Muscle of arm (tissue), 14 donors: ENCODE measurements at places on chromosomes 3 and 15.

GRCh38 chr3:45549961-45550360, 44.6 kb upstream of the LIMD1 start:
- DNase-seq, result no peak

DNA sequence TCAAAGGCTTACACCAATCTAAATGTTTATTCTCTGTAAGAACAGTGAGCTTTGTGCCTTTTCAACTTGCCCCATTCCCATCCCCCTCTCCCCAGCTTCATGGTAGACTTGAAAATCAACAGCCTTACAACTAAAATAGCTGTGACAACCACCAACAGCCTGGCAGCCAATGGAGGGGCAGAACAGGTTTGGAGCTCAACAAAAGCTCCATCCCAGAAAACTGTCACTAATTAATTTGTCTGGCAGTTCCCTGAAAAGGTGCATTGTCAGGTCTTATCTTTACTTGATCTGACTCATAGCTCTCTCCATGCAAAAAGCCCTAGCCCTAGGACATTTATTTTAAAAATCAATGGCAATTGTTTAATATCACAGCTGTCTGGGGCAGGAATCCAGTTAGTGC, 22.6 kb downstream of the MTHFS start:
- no peak for DNase-seq

DNA sequence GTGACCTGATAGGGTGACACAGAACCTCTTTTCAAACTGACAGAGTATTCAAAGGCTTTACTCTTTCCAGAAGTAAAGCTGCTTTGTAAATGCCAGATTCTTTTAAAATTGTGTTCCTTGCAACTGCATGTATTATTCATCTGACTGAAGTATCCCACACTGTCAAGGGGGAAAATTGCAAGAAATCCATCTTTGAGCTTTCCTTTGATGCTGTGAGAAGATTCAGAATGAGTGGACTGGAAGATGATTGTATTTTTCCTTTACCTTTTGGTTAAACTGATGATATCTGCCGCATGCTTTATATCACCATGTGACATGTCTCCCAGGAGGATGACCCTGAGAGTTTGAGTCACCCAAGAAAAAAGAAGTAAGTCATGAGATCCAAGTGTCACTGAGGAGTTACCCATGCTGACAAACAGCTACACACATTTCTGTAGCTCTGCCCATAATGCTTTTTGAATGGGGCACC, 250.8 kb upstream of the CBLB start:
- no peak for DNase-seq

DNA sequence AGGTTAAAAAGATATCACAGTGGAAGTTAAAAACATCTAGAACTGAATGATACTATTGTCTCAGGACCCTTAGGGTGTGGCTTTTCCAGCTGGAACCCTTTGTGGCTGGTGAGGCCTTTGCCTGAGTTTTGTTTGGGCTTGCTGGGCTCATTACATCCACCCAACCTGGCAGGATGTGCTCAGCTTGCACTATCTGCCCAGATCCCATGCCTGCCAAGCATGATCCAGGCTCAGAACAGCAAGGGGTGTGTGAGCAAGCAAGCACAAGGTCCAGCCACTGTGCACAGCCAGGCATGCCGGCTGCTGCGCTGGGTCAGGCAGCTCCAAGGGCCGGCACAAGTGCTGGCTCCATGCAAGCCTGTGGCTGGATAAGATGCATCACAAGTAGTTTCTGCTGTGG, 512.7 kb upstream of the CDIN1 start:
- DNase-seq, result no peak

DNA sequence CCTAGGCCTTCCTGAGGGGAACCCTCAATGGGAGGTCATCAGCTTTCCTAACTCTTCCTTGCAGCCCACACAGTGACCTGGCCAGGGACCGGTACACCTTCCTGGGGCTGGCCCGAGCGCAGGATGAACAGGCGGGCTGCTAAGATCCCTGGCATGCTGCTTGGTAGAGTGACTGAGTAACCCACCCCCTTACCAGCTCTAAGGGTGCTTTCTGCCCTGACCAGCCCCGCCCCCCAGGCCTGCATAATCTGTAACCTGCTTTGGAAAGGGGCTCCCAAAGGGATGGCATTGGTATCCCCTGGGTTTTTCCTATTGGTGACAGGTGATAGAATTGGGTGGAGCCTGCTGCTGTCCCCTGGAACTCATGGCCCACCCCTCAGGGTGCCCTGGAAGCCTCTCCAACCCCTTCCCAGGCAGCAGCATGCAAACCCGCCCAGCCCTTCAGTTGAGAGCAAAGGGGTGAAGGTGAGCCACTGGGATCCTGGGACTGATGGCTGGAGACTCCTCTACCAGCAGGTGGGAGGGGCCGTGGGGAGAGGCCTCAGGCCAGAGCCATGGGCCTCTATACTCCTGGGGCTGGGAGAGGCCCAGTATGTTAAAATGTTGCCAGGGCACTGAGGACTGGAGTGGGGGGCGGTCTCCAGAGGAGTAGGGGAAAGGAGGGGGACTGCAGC, 11.1 kb upstream of the KIF7 start:
- no peak for DNase-seq

- DNase-seq, result no peak
Observed at GRCh38 chr3:184563561-184563925, 2.0 kb downstream of the EPHB3 start.

DNA sequence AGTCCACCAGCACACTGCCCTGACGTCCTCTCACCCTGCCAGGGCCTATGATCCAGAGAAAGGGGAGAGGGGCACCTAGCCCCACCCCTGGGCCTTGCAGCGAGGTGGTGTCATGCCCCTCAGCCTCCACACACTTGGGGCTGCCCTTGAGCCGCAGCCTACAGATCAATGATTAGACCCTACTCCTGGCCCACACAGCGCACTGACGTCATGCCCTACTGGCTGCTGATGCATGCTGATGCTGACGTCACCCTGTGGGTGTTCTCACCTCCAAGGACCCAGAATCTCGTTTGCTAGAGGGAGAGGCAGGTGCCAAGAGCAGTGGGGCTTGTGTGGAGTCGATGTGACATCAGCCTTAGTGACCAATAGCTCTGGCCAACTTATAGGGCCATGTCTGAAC, 18.0 kb downstream of the ARL14 start:
- DNase-seq, result no peak

DNA sequence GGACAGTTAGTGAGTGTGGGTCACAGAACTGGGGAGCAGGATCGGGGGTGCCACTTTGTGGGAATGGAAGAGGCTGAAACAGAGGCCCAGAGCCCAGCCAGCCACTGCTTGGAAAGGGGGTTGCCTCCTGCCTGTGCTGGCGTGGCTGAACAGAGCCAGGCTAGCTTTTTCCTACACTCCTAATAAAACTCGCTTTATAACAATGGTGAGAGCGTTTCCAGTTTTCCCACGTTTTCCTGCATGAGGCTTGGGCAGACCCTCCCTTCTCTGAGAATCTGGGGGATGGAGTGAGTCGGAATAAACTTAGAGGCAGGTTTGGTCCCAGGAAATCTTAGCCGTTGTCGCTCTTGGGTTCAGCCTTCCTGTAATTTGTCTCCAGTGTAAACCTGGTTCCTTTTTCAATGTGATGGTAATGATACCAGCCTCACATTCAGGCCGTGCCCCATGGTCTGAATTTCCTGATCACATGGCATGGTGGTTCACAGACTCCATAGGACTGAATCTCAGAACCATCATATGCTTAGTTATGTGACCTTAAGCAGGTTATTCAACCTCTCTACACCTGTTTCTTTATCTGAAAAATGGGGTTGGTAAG, 6.5 kb upstream of the FGD5 start:
- DNase-seq, result no peak

DNA sequence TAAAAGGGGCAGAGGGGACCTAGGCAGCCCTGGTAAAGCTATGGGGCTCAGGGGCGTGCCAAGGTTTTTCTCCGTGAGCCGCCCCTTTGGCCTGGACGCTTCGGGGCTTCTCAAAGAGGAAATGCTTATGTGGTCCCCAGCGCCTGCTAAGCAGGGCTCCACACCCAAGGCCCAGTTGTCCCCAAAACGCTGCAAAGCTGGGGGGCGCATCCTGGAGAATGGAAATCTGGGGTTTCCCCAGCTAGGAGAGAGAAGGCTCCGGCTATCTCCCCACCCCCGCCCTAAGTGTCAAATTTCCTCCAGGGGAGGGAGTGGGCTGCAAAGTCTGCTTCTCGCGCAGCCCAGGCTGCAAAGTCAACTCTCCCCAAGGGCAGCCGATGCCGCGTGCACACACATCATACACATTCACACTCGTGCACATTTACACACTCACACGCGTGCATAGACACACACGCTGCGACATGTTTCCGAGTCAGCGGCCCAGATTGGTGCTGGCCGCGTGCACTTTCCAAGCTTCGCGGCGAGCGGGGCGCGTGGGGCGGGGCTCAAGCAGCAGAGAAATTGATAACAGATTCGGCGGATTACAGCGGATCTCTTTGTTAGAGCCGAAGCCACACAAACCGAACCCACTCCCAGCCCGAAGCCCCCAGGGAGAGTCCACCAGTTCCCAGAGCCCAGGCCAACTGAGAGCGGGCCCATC, 4.5 kb downstream of the WNT5A start:
- peak; percentile 71 for DNase-seq

DNA sequence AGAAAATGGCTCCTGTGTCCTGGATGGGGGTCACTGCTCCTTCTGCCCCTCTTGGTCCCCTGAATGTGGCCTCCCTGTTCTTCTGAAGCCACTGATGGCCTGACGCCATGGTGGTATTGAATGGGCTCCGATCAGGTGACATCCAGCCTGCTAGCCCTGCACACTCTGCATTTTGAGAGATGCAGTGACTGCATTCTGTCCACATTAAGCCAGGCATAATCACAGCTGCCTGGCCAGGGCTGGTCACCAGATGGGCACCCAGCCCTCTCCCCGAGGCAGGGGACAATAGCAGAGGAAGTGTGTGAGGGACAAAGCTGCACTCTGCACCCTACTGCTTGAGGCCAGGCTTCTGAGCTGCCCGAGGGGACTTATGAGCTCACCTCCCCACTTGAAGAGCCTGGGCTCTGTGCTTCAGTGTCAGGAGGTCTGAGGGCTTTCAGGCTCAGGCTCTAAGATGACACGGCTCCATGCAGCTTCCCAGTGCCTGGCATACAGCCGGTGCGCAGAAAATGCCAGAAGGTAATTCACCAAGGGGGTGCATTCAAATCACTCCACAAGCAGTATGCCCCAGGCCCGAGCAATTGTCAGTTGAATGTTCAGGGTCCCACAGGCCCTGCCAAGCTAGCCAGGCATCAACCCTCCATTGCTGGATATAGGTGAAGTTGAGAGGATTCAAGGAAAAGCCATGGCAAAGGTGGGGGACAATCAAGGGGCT, 56.8 kb downstream of the WNT7A start:
- DNase-seq, result no peak

- no peak for DNase-seq
Observed at GRCh38 chr15:44536302-44536961, 515 bp upstream of the EIF3J start.

DNA sequence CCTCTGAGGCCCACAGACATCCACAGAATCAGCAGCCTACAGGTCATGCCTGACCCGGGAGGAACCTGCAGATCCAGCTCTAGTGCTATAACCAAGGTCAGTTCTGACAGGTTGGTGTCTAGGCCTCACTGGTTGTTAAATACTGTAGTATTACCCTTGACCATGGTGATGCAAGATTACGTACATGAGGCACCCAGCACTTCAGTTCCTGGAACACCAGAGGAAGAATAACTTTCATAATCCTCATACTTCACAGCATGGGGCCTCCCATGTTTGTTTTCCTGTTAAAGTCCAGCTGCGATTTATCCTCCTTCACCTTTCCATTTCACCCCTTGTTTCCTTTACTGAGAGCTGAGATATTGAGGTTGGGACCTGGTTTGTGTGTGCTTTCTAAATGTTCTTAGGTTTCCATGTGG, 34.4 kb upstream of the GLCE start:
- DNase-seq, result no peak

DNA sequence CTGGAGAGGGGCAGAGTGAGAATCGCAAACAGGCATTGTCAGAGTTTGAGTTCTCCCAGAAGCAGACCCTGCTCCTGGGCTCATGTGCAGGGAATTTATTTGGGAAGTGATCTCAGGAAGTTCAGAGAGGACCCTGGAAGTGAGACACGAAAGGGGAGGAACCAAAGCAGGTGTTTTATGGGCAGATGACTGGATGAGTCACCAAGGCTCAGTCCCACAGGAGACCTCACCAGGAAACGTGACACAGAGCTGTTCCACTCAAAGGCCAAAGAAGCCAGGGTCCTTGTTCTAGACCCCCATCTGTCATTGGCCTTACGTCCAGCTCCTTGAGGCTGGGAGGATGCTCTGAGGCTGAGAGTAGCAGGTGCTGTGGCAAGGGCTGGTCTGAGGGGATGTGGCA, 43.4 kb upstream of the SEC22A start:
- no peak for DNase-seq

GRCh38 chr3:141452045-141452444, 34.8 kb upstream of the RASA2 start:
- DNase-seq, result peak; percentile 43

- no peak for DNase-seq
Observed at GRCh38 chr3:8990266-8991215, 27.3 kb upstream of the RAD18 start.

GRCh38 chr15:60901647-60902046, 327.5 kb downstream of the RORA start:
- DNase-seq, result no peak

GRCh38 chr3:12782172-12782815, 14.2 kb upstream of the CAND2 start:
- no peak for DNase-seq

- no peak for DNase-seq
Observed at GRCh38 chr3:150346981-150347863, 60.9 kb upstream of the TSC22D2 start.

- DNase-seq, result no peak
Observed at GRCh38 chr3:15755780-15756179, 42.0 kb downstream of the ANKRD28 start.

DNA sequence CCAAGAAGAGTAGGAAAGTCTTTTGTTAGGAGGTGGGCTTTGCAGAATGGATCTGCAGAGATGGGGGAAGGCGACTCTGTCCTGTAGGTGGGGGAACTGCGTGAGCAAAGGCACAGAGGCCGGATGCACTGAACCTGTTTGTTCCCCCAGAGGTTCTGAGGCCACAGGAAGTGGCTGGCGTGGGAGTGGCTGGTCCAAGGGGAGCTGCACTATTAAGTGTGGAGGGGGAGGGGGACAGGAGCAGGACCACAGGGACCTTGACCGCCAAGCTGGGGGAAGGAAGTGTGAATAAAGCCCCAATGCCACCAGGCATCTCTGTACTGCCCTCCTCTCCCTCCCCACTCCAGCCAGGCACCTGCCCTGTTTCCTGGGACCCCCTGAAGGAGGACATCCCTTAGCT, 51.8 kb downstream of the CYP11A1 start:
- no peak for DNase-seq

- DNase-seq, result no peak
Observed at GRCh38 chr3:85912980-85913379, 954.2 kb downstream of the CADM2 start.

DNA sequence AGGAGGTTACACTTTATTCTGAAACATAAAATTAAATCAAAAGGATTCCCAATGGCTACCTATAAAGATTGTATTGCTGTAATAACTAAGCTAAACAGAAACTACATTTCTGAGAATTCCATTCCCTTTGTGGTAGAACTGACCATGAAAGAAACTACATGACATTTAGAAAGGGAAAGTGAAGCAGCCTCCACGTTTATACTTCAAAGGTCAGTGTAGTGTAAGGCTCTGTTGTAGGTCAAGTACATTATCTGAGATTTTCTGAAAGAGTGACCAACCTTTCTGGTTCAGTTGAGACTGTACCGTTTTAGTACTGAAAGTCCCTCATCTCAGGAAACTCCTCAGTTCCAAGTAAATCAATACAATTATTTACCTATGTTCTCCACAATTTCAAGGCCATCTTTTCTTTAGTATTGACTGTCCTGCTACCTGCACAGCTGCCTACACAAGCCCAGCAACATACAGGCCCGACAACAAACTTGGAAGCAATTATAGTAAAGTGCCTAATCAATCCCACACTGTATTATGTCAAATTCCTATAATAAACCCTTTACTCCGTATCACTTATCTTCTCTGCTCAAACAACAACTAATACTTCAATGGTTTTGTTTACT, 343.0 kb downstream of the PLOD2 start:
- DNase-seq, result no peak
